ENCODE measurements at places on chromosomes 5 and 9.

DNA sequence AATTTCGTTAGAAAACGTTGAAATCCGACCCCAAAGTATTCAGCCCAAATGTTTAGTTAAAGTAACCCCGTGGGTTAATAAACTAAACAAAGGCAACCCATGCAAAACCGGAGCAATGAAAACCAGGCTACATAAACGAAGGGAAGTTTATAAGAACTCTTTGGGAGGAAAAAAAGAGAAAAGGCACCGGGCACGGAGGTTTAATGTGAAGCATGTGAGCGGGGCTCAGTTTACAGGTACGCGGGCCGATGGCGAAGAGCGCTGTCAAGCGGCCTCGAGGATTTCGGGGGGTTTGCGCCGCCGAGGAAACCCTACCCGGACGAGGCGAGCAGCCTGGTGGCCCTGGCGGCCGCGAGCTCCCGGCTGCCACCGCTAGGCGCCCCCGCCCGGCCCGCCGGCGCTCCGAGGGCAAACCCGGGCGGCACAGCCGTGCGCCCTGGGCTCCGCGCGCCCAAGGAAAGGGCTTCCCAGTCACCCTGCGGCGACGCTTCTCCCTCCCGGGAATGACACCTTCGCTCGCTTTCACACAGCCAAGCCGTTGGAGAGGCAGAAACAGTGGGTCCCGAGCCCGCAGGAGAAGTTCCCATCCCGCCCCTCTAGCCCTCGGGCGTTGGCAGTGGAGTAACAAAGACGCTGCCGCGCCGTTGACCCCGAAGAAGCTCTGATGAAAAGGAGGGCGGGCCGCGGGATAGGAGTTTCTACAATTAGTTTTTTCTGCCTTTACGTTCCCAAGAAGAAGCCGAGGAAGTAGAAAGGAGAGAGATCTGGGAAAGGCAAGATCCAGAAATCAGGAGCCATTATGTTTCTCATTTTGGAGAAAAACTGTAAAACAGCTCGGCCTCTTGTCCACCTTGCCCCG lies 126.0 kb downstream of the TMEM174 start:
- DNase-seq: peak; percentile 33

GRCh38 chr5:403995-404394 lies 39.0 kb upstream of the EXOC3 start:
- no peak for DNase-seq

DNA sequence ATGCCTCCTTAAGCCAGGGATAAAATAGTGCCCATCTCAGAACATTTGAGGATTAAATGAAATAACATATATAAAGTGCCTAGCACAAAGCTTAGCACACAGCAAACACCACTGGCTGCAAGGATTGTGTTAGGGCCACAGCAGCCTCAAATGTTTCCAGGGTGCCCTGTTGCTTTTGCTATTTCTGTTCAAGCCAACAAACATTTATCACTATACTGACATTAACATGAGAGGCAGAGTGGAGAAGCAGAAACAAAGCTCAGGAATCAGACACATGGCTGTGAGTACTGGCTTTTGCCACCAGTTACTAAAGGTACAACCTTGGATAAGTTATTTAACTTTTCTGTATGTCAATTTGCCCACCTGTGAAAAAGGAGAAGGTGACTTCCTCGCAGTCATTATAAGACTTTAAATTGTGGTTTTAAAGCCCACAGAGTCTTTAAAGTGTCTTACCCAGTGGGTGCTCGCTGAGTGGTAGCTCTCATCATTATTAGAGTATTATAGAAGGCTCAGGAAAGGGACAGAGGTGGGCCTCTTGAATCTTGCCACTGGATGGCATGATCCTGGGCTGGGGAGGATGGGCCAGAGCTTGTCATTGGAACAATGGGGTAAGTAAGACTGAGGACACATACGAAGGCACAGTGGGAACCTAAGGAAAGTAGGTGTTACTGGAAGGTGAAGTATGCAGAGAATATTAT lies 98.2 kb downstream of the MARCHF3 start:
- no peak for DNase-seq

GRCh38 chr9:114820776-114821501 lies 15.1 kb upstream of the TNFSF15 start:
- no peak for DNase-seq

DNA sequence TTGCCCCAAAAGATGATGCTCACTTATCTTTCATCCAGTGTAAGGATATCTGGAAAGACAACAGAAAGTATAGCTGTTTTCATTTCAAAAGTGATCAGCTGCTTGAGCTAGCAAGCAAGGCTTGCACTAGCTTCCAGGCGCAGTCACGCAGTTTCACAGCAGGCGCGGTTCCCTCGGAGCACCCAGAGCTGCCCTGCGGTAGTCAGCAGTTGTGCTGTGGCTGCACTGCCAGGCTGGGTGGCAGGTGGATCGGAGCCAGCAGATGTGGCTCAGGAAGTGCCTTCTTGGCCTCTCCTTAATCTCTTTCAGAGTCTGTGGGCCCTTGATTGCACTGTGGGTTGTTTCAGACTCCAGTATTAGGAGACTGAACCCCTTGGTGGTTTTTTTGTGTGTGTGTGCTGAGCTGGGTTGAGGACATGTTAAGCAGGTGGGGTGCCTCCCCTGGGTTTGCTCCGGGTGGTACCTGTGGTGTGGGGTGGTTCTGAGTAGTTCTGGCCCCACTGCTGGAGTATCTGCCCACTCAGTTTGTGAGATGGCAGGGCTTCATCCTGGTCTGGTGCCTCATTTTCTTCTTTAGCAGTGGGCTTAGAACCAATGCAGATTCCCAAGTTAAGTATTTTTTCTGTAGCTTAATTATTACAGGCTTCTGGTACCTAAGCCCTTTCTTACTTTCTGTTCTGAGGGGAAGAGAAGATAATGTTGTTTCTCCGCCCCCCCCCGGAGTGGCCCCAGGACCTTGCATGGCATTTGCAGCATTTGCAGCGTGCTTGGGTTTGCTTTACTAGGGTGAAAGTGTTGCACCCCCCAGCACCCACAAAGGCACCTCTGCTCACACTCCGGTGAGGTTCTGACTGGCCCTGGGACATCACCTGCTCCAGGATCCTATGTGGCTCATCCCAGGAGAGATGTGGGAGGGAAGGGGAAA lies 16.4 kb downstream of the TENT4A start:
- DNase-seq: peak; percentile 43

- DNase-seq: no peak
These were observed 66.0 kb downstream of the HMCN2 start for GRCh38 chr9:130331573-130331972.

GRCh38 chr5:74072646-74073045 lies 446.6 kb downstream of the ARHGEF28 start:
- DNase-seq: no peak

DNA sequence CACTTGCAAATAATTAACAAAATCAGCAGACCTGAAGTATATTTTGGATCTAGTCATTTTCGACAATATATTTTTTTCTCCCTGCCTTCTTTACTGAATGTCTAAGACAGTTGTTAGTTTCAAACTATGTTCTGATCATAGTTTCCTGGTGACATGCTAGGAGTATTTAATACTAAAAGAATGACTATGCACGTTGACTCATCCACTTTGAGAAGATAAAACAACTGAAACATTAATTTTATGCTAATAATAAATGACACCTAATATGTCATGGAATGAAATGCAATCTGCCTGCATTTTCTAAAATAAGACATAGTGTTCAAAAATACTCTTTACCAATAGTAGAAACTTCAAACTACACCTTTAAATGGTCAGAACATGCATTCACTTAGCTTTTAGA lies 2123.7 kb upstream of the C9orf72 start:
- DNase-seq: no peak

DNA sequence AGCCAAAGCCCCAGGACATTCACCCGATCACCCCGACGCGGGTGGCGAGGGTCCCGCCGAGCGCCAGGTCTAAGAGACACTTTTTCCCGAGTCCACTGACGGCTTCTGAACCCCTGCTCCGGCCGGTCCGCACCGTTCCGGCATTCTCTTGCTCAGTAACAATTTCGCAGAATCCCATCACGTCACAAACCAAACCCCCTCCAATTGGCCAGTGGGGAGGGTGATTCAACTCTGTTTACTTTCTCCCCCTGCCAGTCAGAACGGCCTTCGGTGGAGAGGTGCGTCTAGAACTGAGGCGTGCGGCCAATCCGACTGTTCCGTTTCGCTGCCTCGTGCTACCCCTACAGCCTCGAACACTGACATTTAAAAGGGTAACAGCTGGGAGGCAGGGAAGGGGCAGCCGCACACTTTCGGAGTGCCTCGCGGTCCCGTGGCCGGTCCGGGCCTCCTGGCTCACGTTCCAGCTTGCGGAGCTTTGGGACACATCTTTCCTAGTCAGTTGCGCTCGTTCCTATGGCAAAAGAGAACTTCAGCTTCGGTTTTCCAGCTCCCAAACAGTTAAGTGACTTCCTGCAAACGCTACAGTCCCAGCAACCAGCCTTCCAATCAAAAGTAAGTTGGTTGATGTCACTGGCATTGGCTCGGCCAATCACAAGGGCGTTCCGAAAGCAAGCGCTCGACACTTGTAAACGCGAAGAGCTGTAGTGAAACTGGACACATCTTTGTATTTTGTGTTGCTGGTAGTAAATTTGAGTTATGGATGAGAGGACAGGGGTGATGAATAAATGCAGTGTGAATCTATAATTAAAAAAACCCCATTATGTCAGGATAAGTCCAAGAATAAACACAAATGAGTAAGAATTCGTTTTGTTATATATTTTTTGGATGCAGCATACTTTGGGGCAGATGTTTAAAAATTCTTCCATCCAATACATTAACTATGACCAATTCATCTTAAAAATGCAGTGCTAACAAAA lies at the start of gene KLF9:
KLF9 (minus strand) TSS at position 859 of the 977 bp plus-strand sequence. CDS start 1,294 bp downstream, outside the sequence.
- peak; percentile 84 for DNase-seq

DNA sequence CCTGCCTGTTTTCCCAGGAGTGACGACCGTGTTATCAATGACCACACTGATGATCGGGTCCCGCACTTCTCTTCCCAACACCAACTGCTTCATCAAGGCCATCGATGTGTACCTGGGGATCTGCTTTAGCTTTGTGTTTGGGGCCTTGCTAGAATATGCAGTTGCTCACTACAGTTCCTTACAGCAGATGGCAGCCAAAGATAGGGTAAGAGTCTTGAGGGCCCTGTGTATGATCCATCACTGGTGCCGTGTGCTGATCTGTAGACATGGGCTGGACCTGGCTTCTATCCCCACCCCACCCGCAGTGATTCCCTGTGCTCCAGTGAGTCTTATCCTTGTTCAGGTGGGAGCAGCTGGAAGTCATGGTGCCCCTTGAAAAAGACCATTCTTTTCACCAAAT lies 26.0 kb downstream of the GABRP start:
- no peak for DNase-seq

DNA sequence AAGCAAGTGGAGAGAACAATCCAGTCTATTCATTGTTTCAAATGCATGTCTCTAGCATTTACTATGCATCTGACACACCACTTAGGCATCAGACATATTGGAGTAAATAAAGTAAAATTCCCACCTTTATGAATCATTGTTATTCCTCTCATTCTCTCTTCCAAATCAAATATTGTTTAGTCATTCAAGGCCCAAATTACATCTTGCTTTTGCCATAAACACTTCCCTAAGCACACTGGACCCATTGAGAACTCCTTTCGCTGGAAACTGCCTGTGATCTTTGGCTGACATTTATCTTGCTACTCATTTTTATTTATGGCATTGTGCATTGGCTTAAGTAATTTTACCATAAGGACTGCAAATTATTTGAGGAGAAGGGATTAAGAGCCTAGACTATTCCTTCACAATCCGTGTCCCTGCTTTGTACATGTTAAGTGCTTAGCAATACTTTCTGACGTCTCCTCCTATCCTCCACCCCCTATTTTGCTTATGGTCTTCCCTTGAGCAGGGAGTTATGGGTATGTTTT lies 7.4 kb downstream of the C5orf46 start:
- no peak for DNase-seq

GRCh38 chr9:110456681-110457080 lies 119.0 kb upstream of the TXNDC8 start:
- DNase-seq: no peak

- DNase-seq: no peak
These were observed 113.0 kb downstream of the RPS23 start for GRCh38 chr5:82164977-82165713.

DNA sequence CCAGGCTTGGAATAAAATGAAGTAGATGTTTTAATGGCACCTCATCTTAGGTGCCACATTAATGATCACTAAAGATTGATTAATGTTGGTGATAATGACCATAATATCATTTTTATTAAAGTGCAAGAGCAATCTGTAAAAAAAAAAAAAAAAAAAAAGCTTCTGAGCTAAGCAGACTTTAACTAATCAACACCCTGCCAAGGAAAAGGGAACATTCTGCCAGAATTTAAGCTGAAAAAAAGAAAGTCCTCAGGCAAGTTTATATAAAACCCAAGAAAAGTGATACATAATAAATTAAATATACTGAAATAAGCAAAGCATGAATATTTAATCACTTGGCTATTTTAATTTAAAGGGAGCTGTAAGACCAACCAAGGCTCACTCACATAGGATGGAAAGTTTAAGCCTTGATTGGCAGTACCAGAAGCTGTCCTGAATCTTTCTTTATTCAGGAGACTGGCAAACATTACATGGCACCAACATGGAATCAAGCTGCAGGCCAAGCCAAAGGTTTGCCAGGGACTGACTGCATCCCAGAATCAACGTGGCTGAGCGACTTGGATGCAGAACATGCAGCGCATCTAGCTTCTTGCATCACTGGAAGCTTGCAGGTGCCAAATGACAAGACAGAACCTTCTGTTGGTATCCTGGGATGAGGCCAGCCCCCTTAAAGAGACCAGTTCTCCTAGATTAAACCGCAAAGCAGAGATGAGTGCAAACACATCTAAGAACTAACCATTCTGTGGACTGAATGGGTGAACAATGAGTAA lies 413.6 kb downstream of the ENC1 start:
- DNase-seq: no peak

- no peak for DNase-seq
These were observed 50.7 kb upstream of the NKD2 start for GRCh38 chr5:957748-958485.

All from stimulated activated naive CD8-positive, alpha-beta T cell treated with anti-CD3 and anti-CD28 coated beads, Interleukin-15, Interleukin-2, amounts not matched to agents 100 U/mL and 50 U/mL, for 24 hours (primary cell).